ENCODE measurements at places on chromosomes 16 and 17. TPM values are rescaled to one million over a fixed set of nuclear protein-coding genes. Genes with fewer than 3 reads are reported as not detected.

DNA sequence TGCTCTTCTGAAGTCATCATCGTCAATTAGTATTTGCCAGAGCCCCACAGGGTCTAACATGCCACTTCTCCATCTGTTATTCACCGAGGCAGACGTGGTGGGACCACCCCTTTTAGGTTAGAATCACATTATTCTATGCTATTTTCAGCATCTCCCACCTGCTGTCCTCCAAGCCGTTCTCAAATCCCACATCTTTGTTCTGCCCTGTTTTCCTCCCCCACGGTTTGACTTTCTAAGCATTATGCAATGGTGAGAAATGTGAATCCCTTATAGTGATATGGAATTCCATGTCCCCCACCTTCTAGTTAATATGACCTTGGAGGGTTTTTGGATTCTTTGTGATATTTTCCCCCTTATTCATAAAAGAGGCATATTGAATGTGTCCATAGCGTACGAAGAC is 634.1 kb upstream of the RBFOX1 start:
- no peak for DNase-seq

GRCh38 chr16:69793526-69793925 is 31.4 kb downstream of the WWP2 start:
- DNase-seq: no peak

DNA sequence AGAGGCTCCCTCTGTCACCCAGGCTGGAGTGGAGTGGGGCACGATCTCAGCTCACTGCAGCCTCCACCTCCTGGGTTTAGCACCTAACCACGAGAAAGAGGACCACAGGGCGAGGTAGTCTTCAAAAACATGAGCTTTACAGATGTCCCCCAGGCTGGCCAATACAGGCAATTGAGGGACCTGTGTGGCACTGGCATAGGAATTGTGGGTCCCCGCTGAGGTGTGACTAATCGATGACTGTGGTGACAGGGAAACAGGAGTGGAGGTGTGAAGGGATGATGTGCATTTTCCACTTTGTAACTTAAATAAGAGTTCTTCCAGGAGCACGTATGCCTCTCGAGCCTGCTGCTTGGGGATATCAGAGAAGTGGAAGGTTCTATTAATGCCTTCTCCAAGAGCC is 12.6 kb upstream of the ARHGAP17 start:
- DNase-seq: no peak

DNA sequence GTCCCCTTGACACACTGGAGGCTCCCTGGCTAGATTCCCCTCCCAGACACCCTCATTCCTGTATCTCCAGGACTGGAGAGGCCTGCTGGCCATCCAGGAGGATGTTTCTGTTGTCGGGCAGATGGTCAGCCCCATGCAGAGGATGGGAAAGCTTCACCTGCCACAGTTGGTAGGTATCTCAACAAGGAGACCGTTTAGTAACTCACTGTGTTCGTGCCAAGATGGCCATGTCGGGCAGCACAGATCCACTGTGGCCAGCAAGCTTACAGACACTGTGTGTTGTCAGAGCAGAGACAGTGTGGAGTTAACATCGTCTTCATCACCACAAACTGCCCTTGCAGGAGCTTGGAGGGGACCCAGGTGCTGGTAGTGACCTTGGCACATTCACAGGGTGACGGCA is 390.9 kb downstream of the SEC14L1 start:
- no peak for DNase-seq

GRCh38 chr17:8005967-8006730 is 3.7 kb downstream of the GUCY2D start:
- DNase-seq: no peak

- peak; percentile 90 for DNase-seq
Measured at GRCh38 chr17:42744806-42745617, at the start of gene EZH1. Gene EZH1, minus strand, starts transcription at chr17:42745040. Its CDS starts 16,099 bp downstream, at chr17:42728941.

The RSKR gene
- total RNA-seq: 24.1 TPM

The IRX6 gene
- total RNA-seq: not detected

The EVPL gene
- total RNA-seq: 7.7 TPM

The TNP2 gene
- total RNA-seq: not detected

The TBX6 gene
- total RNA-seq: 0.47 TPM

The NPIPA2 gene
- total RNA-seq: 7.3 TPM

The CCL8 gene
- not detected for total RNA-seq

All from MCF 10A (cell line).